ENCODE measurements at places on chromosomes 11 and 22. TPM values are rescaled to one million over a fixed set of nuclear protein-coding genes. Genes with fewer than 3 reads are reported as not detected.

DNA sequence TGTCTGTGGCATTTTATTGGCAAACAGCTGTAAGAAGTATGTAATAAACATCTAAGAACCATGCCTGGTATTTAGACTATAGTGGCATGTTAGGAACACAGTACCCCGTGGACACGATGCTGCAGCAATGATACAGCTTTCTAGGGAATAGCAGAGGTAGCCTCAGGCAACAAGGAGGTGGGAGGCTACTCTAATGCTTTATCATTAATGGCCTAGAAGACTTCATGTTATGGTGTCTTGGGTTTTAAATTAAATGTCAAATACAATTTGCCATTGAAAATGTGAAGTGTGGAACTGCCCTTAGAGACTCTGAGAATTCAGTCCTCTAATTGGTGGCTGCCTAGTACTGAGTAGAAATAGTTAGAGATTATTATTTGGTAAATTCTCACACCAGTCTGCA lies 516.9 kb downstream of the CNTN5 start:
- H3K27ac ChIP-seq = no peak overlapping the region
- no peaks in the 10 kb centered on the region for H3K27me3 ChIP-seq
- no peak overlapping the region for H3K4me3 ChIP-seq
- H3K36me3 ChIP-seq = no peaks in the 10 kb centered on the region
- no peak for DNase-seq
- no peaks in the 10 kb centered on the region for H3K4me1 ChIP-seq

DNA sequence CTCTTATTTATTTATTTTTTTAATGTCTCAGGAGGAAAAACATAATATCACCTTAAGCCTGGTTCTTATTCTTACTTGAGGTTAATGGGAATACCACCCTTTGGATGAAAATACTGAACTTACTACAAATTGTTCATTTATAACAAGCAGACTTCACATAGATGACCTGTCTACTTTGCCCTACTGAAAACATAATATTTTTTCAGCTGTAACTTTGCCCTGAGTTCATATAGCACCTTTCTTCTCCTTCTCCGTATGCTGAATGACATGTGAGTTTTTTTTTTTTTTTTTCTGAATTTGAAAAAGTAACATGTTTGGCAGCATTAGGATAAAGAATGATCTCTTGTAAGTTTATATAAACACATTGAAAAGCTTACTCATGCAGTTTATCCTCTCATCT lies 186.8 kb downstream of the TMEM135 start:
- no peaks in the 10 kb centered on the region for H3K36me3 ChIP-seq
- no peak overlapping the region for H3K4me3 ChIP-seq
- H3K27ac ChIP-seq = no peak overlapping the region
- H3K4me1 ChIP-seq = peaks cover under 1% of the 10 kb centered on the region

DNA sequence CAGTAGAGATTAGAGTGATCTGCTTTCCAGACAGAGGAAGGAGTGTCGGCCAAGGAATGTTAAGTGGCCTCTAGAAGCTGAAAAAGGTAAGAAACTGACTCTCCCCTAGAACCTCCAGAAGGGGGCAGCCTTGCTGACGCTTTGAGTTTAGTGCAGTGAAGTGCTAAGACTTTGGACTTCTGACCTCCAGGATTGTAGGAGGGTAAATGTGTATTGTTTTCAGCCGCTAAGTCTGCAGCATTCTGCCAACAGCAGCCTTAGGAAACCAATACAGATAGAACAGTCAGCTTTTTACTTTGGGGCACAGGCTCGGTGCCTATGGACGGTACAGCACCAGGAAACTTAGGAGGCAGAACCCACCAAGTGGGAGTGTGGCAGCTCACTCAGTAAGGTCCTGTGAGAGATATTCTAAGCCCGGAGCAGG lies 3.6 kb upstream of the TBC1D22A start:
- peaks cover 32% of the 10 kb centered on the region for H3K4me1 ChIP-seq
- no peaks in the 10 kb centered on the region for H3K27me3 ChIP-seq
- DNase-seq = peak; percentile 45
- H3K4me3 ChIP-seq = no peak overlapping the region

GRCh38 chr11:25938952-25939351 lies 393.0 kb upstream of the ANO3 start:
- H3K27ac ChIP-seq = no peak overlapping the region
- H3K4me1 ChIP-seq = no peaks in the 10 kb centered on the region
- H3K27me3 ChIP-seq = no peaks in the 10 kb centered on the region
- no peaks in the 10 kb centered on the region for H3K36me3 ChIP-seq
- H3K4me3 ChIP-seq = no peak overlapping the region

DNA sequence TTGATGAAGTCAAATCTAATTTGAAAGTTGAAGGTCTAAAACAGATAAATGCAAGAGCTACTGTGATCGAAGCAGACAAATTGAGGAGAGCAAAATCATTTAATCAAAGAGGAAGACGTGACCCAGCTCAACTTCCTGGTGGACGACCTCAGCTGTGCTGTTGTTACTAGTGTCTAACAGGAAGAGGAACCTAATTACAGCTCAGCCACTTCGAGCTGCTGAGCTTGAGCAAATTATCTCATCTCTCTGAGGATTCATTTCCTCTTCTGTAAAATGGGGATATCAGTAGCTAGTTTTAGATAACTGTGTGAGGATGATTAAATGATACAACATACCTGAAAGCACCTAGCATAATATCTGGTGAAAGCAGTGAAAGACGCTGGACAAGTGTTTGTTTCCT lies 48.6 kb upstream of the OLFML1 start:
- H3K4me3 ChIP-seq = no peak overlapping the region
- no peaks in the 10 kb centered on the region for H3K36me3 ChIP-seq
- no peaks in the 10 kb centered on the region for H3K27me3 ChIP-seq
- no peak for DNase-seq
- peaks cover 14% of the 10 kb centered on the region for H3K4me1 ChIP-seq
- H3K27ac ChIP-seq = peak overlapping the region; percentile 69

GRCh38 chr11:43943931-43944751 lies 1.7 kb downstream of the C11orf96 start:
- H3K4me1 ChIP-seq = peaks cover 13% of the 10 kb centered on the region
- H3K4me3 ChIP-seq = peak overlapping the region; percentile 89
- H3K27ac ChIP-seq = peak overlapping the region; percentile 53
- H3K27me3 ChIP-seq = peaks cover 63% of the 10 kb centered on the region
- DNase-seq = peak; percentile 12
- H3K36me3 ChIP-seq = peaks cover 3% of the 10 kb centered on the region

DNA sequence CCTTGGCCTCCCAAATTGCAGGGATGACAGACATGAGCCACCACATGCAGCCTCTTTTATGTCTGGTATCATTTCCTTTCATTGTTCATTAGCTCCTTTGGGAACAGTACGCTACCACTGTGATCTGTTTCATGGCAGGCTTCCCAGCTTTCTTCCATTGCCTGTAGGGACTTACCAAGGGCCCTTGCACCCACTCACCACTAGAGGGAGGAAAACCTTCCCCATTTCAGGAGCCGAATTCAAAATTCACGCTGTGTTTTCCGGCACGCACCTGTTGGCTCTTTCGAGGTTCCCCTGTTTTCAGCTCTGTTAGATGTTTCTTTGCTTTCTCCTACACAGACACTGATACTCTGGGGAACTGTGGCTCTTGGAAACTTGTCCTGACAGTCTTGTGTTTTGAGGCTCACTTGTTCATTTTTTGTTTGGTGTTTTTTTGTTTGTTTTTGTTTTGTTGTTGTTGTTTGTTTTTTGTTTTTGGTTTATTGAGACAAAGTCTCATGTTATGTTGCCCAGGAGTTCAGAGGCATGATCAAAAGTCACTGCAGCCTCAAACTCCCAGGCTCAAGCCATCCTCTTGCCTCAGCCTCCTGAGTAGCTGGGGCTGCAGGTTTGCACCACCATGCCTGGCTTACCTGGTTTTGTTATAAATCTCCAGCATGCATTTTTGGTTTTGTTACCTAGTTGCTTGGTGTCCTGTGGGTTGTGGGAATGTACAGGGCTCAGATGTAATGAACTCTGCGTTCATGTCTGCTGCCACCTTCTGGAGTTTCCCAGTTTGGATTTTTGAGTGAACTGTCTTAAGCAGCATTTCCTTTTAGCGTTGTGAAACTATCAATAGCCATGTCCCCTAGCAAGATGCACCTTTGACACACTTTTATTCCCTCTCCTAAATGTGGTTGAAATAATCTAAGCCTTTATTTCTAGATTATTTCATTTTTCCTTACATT lies 2.3 kb downstream of the KRTAP5-11 start:
- no peaks in the 10 kb centered on the region for H3K36me3 ChIP-seq
- H3K27ac ChIP-seq = no peak overlapping the region
- no peak for DNase-seq
- H3K27me3 ChIP-seq = peaks cover 9% of the 10 kb centered on the region
- no peak overlapping the region for H3K4me3 ChIP-seq

SCGB1A1 gene
- total RNA-seq = not detected

B3GAT1 gene
- 0.27 TPM for total RNA-seq

All from activated T-helper 2 cell treated with anti-CD3 and anti-CD28 coated beads, Interferon-gamma antibody, Interleukin-2, Interleukin-4, amounts not matched to agents 10 μg/mL and 5 μg/mL and 100 μg/mL, durations not matched to agents 14 hours and 24 hours and 36 hours (primary cell).